Stimulated activated CD4-positive, alpha-beta T cell treated with anti-CD3 and anti-CD28 coated beads, Interleukin-12 subunit alpha, Interleukin-12 subunit beta, amount 100 ng/mL, for 48 hours (primary cell): ENCODE measurements at places on chromosomes 5 and 9.

DNA sequence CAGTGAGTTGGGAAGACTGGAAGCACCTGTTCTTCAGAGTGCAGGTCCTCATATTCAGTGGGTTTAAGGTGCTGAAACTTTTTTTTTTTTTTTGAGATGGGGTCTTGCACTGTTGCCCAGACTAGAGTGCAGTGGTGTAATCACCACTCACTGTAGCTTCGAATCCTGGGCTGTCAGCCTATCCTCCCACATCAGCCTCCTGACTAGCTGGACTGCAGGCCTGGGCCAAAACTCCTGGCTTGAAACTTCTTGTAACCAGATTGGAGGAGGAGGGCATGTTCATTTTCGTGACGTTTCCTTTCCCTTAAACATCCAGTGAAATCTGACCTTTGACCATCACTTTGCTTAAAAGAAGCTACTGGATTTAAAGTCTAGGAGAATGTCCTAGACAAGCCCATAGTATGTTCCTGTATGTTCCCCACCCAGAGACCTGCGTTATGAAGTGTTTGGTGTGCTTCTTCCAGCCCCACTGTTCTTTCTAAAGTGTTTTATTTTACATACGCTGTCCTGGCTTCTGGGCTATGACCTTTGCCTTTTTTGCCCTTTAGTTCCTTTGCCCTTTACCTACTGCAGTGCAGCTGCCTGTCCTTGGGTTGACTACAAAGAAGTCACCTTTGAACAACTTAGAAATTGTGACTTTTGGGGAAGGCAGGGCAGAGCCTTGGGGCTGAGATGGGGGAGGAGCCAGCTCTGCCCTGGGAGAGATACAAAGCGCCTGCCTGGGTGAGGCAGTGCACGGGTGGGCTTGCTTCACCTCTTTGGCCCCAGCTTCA, 18.4 kb downstream of the TENT4A start:
- no peak for DNase-seq

- no peak for DNase-seq
Observed at GRCh38 chr5:93894601-93895354, 153.4 kb upstream of the POU5F2 start.

- DNase-seq: no peak
Observed at GRCh38 chr9:70995511-70995910, 125.9 kb downstream of the TRPM3 start.

- no peak for DNase-seq
Observed at GRCh38 chr5:16134204-16134603, 45.4 kb downstream of the MARCHF11 start.

DNA sequence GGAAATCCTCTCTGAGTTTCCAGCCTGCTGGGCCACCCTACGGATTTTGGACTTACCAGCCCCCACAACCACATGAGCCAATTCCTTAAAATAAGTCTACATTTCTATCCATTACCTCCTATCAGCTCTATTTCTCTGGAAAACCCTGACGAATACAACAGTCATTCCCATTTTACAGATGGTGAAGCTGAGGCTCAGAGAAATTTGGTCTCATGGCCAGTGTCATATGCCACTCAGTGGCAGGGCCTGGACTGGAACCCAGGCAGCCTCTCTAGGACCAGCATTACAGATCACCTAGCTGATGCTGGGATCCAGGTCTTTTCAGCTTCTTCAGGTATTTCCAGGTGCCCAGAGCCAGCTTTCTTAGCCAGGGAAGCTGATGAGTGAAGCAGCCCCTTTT, 45.0 kb upstream of the SH3PXD2B start:
- DNase-seq: no peak

GRCh38 chr9:120562861-120563443, 17.0 kb downstream of the CDK5RAP2 start:
- DNase-seq: no peak

DNA sequence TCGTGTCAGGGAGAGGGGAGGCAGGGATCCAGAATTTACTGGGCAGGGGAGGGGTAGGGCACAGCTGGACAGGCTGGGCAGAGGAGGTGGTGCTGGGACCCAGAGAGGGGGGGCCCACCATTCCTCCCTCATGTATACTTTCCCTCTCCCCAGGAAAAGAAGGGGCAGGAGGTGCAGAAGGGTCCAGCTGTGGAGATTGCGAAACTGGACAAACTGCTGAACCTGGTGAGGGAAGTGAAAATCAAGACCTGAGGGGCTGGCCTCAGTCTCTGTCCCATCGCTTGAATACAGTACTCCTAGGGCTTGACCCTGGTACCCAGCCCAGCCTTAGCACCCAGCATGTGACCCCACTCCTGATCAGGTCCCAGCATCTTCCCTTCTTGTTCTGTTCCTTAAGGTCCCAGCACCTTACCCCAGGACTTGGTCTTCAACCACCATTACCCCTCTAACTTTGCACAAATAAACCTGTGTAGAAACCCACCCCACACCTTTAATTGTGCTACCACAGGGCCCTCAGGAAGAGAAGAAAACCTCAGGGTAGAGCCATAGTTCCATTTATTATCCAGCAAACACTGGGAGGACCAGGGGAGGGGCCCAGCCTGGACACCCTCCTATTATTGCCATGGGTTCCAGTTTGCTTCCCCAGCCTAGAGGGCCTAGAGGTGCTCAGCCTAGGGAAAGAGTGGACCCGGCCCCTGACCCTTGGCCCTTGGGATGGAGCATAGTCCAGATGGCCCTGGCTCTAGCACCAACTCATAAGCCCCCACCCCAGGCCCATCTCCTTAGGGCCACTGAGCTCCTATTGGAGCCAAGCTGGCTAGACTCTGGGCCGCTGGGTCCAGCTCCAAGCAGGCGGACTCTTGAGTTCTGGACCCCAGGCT, 2.0 kb downstream of the ENHO start:
- DNase-seq: no peak

DNA sequence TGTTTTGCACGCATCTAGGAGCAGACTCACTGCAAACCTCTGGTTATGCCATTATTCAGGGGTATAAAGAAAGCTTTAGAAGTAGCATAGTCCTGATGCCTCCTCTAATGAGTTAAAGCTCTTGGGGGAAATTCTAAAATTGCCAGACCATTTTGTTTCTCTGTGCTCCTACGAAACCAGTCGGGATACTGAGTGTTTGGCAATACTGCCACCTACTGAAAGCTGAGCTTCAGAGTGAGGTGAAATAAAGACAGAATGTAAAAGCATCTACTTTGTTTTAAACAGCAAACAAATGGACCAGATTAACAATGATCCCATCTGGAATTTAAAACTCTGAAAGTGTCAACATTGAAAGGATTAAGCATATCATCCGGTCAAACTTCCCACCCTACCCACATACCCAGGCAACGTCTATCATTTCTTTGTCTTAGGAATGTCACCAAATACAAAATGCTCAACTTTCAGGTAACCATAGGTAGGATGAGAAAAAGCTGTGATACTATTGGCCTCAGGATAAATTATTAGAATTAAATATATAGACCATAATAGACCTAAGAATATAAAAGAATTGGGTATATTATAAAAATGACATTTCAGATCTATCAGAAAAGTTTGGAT, 77.8 kb upstream of the SHISAL2B start:
- no peak for DNase-seq

DNA sequence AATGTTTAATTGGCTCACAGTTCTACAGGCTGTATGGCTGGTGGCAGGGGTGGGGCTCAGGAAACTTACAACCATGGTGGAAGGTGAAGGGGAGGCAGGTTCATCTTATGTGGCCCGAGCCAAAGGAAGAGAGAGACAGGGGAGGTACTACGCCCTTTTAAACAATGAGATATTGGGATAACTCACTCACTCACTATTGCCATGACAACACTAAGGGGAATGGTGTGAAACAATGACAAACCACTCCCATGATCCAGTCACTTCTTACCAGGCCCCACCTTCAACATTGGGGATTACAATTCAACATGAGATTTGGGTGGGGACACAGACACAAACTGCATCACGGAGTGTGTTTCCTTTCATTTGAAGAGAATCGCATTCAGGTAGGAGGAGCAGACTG, 220.9 kb downstream of the GADD45G start:
- no peak for DNase-seq

DNA sequence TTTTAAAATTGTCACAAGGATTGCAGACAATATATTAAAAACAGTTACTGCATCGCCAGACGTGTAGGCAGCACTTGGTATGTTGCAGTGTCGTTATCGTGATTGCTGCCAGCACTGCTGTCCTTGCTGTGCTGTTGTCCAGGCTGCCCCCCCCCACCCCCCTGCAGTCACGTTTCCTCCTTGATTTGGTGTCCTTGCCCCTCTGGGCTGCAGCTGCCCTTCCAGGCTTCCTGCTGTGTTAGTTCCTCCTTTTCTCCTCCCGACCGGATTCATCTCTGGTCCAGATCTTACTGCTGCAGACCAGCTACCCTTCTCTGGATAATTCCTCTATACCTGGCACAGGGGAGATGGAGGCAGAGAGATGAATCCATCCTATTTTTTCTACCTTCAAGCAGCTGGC, 298.9 kb downstream of the TRIM32 start:
- DNase-seq: no peak

GRCh38 chr5:20601678-20602100, 613.7 kb upstream of the CDH18 start:
- DNase-seq: no peak
